GM03348 (cell line): ENCODE measurements at places on chromosomes 12 and 14.

DNA sequence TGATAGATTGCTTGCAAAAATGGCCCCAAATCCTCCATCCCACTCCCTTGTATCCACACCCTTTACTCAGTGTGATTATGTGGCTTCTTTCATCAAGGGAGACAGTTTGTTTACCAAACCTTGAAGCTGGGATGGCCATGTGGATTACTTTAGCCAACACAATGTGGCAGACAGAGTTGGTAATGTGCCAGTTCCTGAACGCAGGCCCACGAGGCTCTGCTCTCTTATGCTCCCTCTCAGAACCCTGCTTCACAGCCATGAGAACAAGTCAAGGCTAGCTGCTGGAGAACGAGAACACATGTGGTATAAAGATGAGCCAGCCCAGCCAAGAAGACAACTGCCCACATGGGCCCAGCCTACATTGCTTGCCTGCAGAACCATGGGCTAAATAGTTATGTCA, 162.3 kb downstream of the NDUFA12 start:
- no peak for DNase-seq

DNA sequence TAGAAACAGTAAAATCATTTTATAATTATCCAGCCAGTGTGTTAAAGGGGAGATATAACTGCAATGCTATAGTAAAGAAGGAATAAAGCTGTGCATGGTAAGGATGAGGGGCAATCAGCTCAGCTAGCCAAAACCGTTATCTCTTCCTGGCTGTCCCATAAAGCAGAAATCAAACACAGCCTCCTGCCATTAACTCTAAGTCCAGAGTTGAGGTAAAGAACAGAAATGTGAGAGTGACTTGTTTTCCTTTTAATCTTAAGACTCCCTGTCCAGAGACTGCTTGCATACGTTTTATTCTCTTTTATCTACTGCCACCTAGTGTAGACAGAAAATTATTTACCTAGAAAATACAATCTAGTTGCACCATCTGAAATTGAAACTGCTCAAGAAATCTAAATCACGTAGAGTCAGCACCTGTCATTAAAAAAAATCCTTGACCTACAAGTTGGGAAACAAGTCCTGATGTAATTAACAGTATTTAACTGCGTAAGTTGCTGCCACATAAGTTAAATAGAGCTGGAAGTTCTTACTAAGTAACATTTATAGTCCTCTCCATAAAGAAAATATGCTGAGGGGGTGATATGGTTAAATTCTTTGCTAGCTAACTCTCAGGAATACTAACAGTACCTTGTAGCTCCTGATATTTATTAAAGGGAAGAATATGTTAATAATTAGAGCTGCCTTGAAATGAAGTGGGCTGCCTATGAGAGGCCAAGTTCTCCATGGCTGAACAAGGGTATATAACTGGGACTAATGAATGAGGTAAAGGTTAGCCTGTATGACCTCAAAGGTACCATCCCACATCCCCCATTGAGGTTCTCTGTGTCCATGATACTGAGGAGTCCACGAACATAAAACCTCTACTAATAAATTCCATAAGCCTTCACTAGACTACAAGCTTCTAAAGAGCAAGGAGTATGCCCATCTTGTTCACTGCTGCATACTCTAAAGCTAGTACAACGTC, 62.7 kb downstream of the GALNT4 start:
- DNase-seq, result peak; percentile 57

DNA sequence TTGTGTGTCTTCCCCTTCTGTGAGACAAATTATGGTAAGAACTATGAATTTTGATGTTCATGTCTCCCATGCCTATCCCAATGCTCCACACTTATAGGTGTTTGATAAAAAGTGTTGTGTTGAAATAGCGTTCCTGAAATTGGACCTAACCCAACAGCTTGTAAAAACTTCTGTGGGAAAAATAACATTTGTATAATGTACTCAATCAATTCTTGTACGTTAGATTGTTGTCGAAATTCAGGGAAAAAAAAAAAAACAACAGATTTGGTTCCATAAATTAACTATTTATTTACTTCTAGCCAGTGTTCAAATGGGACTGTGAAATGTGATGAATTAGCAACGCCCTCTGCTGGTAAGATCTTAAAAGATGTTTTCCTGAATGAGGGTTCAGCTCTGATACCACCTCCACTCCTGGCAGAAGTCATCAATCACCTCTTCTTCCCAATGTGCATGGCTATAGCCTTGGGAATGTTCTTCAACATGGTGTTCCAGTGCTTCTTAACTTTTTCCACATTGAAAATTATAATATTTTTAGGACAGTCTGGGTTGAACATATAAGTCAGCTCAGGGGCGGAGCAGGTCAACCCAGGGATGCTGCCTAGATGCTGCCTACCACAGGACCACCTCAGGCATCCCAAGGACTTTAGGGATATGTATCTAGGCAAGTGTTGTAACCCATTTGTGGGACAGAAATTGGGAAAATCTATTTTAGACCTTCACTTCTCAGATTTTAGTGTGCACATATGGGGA, 170.6 kb downstream of the OTOGL start:
- peak; percentile 43 for DNase-seq

DNA sequence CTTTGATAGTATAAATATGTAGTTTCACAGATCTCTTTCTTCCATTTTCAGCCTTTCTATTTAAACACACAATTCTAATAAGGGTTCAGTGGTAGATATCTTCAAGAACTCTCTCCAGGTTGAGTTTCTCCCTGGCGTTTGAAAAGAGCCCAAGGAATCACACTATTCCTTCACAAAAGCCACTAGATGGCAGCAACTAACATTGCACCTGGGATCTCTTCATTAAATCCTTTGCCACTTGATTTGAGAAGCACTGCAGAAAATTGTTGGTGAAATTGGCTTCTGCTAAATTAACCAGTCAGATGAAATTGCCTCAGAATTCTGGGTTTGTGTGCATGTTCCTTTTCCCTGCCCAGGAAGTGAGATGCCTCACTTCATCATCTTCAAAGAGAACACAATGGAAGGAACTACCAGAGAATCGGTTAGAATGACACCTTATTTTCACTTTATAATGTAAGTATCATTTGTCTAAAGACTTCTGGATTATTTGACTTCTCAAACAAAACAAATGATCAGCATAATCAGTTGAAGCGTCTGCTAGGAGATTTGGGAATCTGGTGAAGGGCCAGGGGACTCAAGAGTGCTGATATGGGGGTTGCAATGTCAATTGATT, 6.8 kb downstream of the CCDC198 start:
- peak; percentile 57 for DNase-seq

- DNase-seq, result no peak
Observed at GRCh38 chr14:58785701-58786100, 147.9 kb downstream of the DACT1 start.

DNA sequence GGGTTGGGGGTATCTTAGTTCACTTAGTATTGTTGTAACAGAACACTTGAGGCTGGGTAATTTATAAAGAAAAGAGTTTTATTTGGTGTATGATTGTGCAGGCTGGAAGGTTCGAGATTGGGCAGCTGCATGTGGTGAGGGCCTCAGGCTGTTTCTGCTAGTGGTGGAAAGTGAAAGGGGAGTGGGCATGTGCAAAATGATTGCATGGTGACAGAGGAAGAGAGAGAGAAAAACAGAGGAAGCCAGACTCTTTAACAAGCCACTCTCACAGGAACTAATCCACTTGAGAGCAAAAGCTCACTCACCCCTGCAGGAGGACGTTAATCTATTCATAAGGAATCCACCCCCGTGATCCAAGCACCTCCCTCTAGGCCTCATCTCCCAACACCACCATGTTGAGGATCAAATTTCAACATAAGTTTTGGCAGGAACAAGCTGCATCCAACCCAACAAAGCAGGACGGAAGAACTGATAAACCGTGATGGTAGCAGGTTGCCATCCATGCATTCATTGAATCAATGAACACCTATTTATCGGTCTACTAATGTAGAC, 165.0 kb upstream of the GZMB start:
- DNase-seq, result no peak

DNA sequence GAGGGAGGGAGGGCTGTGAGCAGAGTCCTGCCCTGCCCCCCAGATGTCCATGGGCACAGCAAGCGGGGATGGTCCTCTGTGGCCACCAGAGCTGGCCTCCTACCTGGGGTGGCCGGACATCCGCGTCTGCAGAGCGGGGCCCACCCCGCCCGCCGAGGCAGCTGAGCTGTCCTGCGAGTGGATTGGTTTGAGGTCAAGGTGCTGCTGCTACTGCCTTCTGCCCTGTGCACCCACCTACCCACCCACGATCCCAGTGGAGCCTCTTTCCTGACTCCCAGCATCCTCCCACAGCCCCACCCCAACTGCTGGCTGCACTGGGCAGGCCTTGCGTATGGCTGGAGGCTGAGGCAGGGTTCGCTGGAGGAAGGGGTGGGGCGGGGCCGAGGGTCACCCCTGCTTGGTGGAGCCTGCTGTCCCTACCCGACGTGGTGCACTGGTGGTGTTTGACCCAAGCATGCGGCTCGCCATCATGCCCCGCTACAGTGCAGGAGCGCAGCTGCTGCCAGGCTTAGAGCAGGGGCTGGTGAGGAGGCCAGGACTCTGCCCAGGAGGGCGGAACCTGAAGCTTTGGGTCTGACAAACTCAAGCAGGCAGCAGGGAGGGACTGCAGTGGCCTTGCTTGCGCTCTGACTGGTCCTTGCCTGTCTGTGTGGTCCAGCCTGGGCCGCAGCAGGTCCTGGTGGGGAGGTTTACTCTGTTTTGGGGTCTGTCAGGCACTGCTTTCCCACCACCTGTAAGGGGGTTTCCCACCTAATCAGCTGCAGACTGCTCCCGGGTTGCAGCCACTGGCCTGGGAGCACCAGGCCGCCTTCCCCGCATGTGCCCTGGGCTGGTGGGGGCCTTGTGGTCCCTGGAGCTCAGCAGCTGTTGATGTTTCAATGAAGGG, 23.7 kb downstream of the CEP170B start:
- DNase-seq, result no peak

- DNase-seq, result no peak
Observed at GRCh38 chr12:5220835-5221234, 177.2 kb downstream of the KCNA5 start.

DNA sequence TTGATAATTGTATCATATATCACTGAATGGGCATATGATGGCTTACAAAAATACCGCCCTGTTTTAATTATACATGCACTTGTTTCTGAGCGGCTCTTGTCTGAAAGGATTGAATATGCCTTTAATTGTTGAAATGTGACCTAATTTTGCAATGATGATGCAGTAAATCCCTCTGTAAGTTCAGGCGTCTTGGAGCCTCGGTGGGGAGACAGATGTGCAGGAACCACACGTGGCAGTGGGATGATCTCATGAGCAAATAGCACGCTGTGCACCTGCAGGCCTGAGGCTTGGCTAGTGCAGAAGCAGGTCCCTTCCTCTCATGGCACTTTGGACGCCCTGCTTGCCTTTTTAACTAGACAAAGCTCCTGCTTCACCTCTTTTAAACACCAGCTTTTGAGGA, 49.3 kb upstream of the ASPG start:
- DNase-seq, result no peak

- DNase-seq, result peak; percentile 92
Observed at GRCh38 chr12:52903285-52903854, 1.5 kb downstream of the KRT8 start.

DNA sequence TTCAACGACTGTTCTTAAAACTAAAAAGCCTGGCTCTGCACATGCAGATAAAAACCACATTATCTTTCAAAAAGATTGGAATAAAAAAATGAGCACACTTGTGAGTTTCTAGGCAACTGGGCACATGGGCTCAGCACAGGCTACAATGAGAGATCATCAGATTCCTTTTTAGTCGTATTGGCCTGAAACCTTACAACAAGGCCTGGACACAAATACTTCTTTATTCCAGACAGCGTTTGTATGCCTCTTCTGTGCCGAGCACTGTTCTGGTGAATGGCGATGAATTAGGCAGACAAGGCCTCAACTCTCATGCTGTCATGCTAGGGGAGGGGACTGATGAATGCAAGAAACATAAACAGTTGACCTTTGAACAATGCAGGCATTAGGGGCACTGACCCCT, 463.0 kb downstream of the AACS start:
- DNase-seq, result no peak

GRCh38 chr12:49702676-49703215, 4.5 kb downstream of the FMNL3 start:
- no peak for DNase-seq

- no peak for DNase-seq
Observed at GRCh38 chr14:100203146-100203545, 35.8 kb upstream of the YY1 start.

DNA sequence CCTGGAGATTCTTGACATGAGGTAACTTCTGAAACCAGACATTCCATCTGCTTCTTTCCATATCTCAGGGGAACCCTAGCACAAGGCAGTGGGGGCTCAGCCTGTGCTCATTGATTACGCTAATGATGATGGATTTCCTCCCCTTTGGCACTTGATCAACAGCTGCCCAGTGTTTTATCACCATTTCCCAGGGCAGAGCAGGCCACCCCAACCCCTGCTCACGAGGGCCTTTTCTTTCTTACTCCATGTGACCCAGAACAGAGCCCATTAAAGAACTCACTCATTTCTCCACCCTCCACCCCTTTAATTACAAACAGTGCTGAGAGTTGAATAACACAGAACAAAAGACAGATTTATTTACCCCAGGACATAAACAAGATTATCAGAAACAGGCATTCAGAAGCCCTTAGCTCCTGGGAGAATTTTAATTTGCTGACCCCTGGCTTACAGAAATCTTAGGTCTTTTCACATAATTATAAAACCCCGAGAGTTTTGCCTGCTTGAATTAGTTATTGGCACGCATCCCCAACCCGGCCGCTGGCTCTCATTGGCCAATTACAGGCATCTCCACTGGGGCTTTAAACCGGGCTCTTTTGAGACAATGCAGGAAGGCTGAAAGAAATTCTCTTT, 32.0 kb upstream of the CCDC60 start:
- DNase-seq, result no peak

- DNase-seq, result no peak
Observed at GRCh38 chr14:52269982-52270381, 2.5 kb downstream of the PTGDR start.

DNA sequence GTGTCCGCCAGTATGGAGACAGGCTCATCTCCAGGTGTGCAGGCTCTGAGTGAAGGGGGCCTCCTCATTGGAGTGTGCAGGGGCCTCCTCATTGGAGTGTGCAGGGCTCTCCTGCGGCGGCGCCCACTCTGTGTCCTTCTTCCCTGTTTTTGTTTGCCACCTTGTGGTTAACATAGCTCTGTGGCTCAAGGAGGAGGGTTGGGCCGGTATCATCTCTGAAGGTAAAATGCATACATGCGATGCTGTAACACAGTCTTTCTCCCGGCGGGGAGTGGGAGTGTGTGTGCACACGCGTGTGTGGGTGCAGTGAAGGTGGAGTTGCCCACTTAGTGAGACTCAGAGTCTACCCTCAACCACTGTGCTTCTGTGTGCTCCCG, 429.4 kb downstream of the ZFP36L1 start:
- no peak for DNase-seq

DNA sequence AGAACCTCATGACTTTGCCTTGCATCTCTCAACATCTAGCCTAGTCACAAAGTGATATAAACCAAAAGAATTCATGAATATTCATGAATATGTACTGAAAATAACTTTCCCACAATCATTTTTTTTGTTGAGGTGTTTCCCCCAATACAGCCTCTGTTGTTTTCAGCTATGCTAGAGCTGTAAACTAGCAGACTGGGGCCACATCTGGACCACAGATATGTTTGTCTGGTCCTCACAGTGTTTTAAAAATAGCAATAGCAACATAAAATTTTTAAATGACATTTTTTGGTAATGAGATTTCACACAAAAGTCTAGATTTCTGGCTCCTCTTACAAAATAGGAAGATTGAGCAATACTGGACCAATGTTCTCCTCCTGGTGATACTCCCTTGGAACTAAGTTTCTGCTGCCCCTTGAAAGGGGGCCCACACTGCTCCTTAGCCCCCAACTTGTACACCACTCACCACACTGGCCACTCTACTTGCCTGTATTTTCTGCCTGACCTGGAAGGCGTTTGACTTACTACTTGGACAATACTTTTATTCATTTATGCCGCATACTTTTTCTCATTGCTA, 81.2 kb downstream of the BMP4 start:
- peak; percentile 5 for DNase-seq

- DNase-seq, result peak; percentile 43
Observed at GRCh38 chr12:22631863-22632463, 7.0 kb downstream of the ETNK1 start.
